GM23338 (cell line): ENCODE measurements at places on chromosomes 2 and 18.

GRCh38 chr18:22063102-22063501 is 106.3 kb upstream of the GATA6 start:
- DNase-seq = no peak

- no peak for DNase-seq
Measured at GRCh38 chr18:13235981-13236380, 17.4 kb downstream of the LDLRAD4 start.

DNA sequence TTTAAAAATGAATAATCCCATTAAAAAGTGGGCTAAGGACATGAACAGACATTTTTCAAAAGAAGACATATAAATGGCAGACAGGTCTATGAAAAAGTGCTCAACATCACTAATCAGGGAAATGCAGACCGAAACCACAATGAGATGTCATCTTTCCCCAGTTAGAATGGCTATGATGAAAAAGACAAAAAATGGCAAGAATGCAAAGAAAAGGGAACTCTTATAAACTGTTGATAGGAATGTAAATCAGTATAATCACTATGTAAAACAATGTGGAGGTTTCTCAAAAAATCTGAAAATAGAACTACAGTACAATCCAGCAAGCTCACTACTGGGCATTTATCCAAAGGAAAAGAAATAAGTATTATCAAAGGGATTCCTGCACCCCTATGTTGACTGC is 169.2 kb downstream of the METTL4 start:
- no peak for DNase-seq

DNA sequence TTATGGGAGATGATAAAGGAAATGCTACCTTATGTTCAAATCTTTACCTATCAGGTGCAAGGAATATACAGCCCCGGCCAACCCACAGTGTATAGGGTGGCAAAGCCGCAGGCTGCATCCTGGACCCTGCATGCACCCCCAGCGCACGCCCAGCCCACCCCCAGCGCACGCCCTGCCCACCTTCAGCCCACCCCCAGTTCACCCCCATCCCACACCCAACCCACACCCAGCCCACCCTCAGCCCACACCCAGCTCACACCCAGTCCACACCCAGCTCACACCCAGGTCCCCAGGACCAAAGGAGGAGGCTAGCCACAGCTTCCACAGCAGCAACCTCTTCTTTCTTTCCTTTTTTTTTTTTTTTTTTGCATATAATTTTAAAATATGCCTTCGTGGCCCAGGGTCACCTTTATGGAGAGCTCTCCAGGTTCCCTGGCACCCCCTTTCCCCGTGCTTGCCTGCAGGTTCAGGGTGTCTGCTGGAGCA is 120.9 kb downstream of the PTGR3 start:
- no peak for DNase-seq

- DNase-seq = no peak
Measured at GRCh38 chr2:181924336-181924735, 32.8 kb downstream of the ITPRID2 start.

DNA sequence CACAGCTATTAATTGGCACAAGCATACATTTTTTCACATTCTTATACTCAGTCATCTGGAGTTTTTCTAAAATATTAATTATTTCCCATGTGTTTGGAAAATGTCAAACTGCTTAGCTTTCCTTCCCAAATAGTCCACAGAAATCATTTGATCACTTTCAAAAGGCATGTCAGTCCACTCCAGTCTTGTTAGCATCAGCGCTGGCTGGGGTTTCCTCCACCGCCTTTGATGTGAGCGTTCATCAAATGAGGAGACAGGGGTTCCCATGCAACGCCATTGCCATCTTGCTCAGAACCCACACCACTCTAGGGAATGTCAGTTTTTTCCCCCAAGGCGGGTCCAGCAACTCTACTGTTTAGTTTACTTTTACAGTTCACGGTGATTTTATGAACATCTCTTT is 13.1 kb upstream of the RAX start:
- DNase-seq = no peak

- DNase-seq = no peak
Measured at GRCh38 chr2:75007061-75007460, 48.6 kb downstream of the POLE4 start.

GRCh38 chr2:100309973-100310719 is 12.2 kb downstream of the LONRF2 start:
- DNase-seq = no peak

GRCh38 chr2:164515734-164516133 is 105.5 kb downstream of the GRB14 start:
- no peak for DNase-seq

- peak; percentile 69 for DNase-seq
Measured at GRCh38 chr2:80303909-80304837, at the start of gene LRRTM1. TSS of gene LRRTM1 (minus strand) at chr2:80304752. CDS start at chr2:80303819, 933 bp downstream.
